Tongue (tissue), 3 donors: ENCODE measurements at places on chromosomes 2 and 18. TPM values are rescaled to one million over a fixed set of nuclear protein-coding genes. Genes with fewer than 3 reads are reported as not detected.
A peak's percentile ranks its signal among the peaks of the same experiment; 100 is the strongest.

CPO gene
- 1.6 TPM for total RNA-seq

GRCh38 chr2:199612509-199613130 is 154.9 kb upstream of the SATB2 start:
- DNase-seq = no peak

DNA sequence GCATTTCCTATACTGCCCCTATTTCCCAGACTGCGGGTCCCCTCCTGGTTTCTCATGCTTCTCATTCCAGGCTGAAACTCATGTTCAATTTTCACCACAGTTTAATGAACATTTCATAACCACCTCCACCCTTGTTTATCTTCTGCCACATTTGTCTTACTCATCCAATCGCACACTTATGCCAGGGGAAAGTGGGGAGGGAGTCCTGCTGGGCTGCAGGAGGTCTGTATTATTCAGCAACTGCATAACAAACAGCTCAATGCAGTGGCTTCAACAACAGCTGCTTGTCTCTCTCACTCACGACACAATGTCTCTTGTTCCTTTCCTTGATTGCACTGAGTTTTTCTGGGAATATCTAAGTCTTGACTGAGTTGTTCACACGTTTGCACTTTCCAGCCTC is 106.0 kb downstream of the ZNF519 start:
- no peak for DNase-seq

DNA sequence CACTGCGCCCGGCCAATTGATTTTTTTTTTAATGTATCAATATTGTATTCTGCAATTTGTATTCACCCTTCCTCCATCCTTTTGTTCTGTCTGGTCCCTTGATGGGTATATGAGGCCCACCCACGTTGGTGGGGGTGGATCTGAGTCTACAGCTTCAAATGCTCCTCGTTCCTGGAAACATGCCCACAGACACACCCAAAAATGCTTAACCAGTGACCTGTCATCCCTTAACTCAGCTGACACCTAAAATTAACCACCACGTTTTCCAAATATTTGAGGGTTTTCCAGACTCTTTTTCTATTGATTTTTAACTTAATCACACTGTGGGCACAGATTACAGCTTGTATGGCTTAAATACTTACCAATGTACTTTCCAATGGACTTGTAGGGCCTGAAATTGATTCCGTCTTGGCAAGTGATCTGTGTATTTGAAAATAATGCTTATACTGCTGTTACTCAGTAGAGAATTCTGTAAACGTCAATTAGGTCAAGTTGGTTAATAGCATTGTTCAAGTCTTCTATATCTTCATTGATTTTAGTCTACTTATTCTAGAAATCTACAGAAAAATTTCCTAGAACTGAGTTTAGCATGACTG is 34.4 kb upstream of the CYP27C1 start:
- DNase-seq = peak; percentile 29

ANKRD29 gene
- total RNA-seq = 9.2 TPM

RIT2 gene
- not detected for total RNA-seq

TMEM178A gene
- total RNA-seq = 4.9 TPM

DNA sequence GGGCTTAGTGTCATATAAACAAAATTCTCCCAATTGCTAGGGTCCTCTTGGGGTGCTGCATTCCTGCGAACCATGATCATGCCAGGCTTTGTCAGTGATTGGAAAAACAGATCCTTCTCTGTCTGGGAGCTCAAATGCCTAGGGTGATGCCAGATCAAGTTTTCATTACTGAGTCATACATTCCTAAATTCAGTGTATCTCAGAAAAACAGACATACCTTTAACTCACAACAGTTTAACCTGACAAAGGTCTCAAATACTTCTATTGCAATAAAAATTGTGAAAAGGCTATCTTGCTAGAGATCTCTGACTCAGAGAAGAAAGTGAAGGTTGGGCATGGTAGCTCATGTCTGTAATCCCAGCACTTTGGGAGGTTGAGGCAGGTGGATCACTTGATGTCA is 86.9 kb downstream of the SH3YL1 start:
- no peak for DNase-seq

SPATA3 gene
- not detected for total RNA-seq

- peak; percentile 50 for DNase-seq
These were observed 315.2 kb upstream of the ZEB2 start for GRCh38 chr2:144834998-144835633.

DNA sequence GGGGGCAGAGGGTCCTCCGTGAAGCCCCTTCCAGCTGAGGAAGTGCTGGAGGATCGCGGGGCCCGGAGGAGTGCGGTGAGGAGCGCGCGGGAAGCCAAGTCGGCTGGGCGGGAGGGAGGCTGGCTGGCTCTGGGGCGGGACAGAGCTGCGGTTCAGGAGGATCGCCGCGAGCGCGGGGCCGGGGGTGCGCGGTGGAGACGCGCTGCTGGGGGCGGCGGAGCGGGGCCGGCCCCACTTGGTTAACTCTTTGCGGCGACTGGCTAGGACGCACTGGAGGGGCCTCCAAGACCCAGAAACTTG is 464 bp downstream of the CYBRD1 start:
- DNase-seq = peak; percentile 57

SRD5A2 gene
- total RNA-seq = 0.10 TPM

DNA sequence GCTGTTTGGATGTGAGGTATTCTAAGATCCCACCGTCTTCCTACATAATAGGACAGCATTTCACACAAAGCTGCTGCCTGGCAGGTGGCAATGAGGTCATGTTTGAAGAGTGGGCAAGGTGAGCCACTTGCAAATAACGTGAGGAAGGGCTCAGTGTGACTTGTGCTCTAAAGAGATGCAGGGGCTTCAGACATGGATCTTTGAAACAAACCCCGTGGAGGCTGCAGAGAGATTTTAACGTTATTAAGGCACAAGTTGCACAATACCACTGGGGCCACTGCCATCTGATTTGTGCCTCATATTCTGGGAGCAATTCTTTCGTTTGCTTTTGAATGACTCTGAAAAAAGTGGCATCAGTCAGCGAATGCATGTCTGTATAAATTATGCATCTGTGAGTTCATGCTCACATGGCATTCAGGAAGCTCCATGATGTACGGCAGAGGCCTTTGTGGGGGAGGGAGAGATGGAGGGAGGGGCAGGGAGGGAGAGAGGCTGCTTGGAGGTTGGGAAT is 362.0 kb downstream of the SOX11 start:
- DNase-seq = no peak

- no peak for DNase-seq
These were observed 269.4 kb upstream of the CCDC68 start for GRCh38 chr18:55228707-55229106.

DNA sequence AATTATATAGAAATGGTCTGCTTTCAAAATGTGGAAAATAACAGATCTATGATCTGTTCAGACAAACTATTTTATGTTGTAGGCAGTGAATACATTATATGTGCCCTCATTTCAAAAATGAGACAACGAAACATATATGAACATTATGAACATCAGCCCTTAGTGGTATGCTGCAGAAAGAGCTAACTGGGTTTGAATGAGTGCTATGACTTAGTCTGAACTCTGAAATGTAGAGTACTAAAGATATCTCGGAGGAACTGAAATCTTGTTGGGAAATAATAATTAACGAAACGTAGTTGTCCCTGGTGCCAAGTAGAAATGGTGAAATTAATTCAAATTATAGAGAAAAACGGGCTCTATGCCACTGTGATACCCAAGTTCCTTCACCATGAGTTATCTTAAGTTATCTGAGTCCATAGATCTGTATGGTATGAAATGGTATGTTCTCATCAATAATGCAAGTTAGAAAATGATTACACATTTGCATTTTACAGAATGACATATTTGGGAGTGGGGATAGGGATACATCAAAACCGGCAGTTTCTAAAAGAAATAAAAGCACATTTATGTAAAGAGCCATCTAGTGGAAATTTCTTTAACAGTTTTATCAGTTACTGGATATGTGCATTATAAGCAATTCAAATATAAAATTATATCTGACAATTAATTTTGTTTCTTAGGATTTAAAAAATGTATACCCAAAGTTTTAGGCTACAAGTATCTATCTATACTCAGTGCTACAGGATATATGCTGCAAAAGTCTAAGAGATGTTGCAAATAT is 26.7 kb downstream of the STARD6 start:
- no peak for DNase-seq
